ENCODE measurements at places on chromosomes 2 and 18.

DNA sequence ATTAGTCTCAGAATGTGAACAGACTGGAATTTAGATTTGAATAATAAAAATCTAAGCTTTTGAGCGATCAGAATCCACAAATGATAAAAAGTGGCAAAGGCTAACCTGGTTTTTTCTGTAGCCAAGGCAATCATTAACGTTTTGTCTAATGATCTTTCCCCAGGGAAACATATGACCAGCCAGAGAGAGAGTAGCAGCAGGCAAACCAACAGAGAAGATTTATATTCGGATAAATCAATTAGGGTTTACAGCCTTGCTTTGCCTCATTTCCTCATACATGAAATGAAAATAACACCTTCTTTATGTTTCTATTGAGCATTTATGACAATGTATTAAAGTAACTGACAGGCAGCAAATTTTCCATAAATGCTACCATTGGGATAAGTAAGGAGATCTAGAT, 14.5 kb downstream of the TIA1 start:
- DNase-seq, result no peak

DNA sequence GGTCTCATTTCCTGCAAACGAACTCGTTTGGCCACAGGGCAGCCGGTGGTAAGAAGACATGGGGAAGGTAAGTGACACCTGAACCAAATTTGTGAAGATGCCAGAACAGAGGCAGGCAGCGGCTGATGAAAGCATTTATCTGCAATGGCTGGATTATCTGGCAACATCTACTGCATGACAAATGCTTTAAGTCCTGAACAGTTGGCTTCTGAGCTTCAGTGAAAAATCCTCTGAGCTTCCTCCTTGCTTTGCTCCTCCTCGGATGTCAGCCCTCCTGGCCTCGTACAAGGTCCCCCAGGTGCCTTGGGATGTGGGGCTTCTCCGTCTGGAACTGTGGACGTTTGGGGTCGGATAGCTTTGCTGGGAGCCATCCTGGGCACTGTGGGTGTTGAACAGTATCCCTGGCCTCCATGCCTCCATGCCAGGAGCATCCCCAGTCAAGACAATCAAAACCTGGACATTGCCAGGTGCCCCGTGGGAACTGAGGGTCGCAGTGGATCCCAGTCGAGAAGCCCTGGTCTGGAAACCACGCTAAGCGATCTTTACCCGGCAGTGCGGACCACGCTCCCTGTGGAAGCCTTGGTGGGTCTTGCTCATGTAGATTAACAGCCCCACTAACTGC, 49.3 kb downstream of the KCNG2 start:
- no peak for DNase-seq

GRCh38 chr2:34105006-34105767, 506.1 kb upstream of the FAM98A start:
- peak; percentile 42 for DNase-seq

- DNase-seq, result no peak
Measured at GRCh38 chr2:217409949-217410680, 550.3 kb upstream of the TNP1 start.

DNA sequence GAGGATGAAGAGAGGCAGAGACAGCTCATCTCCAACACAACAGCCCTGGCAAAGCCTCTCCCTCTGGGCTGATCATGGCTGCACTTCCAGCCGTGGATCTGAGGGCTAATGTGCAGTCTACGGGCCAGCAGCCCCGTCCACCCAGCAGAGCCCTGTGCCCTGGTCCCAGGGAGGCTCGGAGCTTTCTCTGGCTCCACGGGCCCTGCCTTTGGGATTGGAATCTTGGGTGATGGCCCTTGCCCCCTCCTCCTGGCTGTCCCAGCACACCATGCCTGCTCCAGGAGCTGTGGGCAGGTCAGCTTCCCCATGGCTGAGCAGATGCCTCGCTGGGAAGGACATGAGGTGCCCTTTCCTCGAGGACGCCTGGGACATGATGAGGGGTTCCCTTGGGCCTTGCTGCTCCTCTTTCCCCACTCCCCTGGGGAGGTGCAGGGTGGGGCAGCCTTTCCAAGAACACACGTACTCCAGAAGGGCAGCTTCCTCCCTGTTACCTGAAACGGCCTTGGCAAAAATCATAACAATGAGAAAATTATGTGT, 66.9 kb downstream of the C18orf63 start:
- DNase-seq, result no peak

DNA sequence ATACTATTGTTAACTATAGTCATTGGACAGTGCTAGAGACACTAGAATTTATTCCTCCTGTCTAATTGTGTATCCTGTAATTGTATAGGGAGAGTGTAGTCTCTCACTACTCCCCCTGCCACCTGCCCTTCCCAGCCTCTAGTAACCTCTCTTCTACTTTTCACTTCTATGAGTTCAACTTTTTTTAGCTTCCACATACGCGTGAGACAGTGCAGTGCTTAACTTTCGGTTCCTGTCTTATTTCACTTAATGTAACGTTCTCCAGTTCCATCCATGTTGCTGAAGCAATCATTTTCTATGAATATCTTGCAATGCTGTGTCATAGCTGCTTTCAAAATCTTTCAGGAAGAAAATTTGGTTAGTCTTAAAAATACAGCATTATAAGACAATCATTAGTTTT, 22.8 kb upstream of the RUFY4 start:
- DNase-seq, result no peak

- peak; percentile 8 for DNase-seq
Measured at GRCh38 chr18:49685231-49685942, 123.5 kb downstream of the LIPG start.

DNA sequence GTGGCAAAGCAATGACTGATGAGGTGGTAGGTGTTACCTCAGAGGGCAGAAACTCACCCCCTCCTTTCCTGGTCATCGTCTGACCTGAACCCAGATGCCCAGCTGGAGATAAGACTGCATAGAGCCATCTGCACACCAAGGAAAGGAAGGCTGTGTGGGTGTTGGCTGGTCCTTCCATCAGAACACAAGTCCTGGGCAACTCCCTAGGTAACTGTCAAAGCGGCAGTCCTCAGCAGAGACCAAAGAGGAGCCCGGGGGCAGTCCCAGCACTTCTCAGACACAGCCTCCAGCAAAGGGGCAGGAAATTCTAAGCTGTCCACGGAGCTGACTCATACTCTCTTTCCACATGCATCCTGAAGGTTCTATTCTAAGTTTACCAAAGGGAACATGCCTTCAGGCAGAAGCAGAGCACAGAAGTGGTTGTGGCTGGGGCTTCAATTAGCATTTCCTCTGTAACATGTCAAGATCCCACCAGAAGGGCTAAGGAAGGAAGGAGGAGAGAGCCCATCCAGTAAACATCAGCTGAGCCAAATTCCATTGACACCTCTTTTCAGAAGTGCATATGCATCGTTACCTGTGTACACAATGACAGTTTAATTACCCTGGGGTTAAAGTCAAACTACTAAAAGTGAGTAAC, 54.7 kb downstream of the SPRED2 start:
- peak; percentile 94 for DNase-seq

GRCh38 chr2:14255135-14255820, 377.2 kb upstream of the LRATD1 start:
- no peak for DNase-seq

GRCh38 chr18:46723856-46724415, 32.9 kb downstream of the ST8SIA5 start:
- DNase-seq, result no peak

- no peak for DNase-seq
Measured at GRCh38 chr18:41058351-41059125, 896.5 kb upstream of the PIK3C3 start.

GRCh38 chr18:48105317-48105716, 174.9 kb upstream of the SMAD2 start:
- no peak for DNase-seq

DNA sequence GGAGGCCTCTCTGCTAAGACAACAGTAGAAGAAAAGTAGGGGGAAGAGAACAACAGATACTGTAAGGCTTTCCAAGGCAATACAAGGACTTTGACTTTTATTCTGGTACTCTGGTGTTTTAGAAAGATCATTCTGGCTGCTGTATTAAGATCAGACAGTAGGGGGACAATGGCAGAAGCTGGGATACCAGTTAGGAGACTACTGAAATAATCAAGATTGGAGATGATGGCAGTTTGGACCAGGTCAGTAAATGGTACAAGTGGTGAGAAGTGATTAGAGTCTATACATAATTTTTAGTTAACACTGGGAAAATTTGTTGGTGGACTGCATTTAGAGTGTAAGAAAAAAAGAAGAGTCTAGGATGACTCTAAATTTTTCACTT, 139.7 kb downstream of the ROCK1 start:
- no peak for DNase-seq

DNA sequence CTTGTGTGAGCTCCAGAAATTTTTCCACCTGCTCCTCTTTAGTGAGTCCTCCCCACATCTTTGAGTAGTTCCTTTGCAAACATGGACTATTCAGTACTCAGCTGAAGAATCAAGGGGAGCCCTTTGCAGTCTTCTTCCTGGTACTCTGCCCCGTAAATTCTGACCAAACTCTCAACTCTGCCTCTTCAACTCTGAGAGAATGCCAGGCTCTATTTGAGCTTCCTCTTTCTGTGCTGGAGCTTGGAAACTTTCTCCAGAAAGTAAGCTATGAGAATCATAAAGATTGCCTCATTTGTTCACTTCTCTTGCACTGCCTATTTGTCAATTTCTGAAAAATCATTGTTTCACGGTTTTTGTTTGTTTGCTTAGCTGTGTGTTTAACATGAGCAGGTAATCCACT, 7.4 kb upstream of the STAT4 start:
- DNase-seq, result no peak

DNA sequence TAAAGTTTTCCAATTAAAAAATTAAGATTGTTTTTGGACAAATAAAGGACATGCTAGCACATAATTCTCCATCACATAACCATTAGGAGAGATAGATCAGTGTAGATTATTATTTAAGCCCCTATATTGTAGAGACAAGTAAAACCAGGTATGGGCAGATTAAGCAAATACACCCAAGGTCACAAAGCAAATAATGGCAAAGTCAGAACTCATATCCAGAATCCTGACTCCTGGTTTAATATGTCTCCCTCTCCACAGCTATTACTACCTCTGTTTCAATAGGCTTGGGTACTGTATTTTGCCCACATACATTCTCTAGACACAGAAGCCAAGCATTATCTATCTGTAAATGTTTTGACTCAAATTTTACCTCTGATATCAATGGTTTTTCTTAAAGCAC, 282.3 kb downstream of the EPHA4 start:
- DNase-seq, result no peak

GRCh38 chr18:29041976-29042375, 865.0 kb upstream of the CDH2 start:
- DNase-seq, result no peak

DNA sequence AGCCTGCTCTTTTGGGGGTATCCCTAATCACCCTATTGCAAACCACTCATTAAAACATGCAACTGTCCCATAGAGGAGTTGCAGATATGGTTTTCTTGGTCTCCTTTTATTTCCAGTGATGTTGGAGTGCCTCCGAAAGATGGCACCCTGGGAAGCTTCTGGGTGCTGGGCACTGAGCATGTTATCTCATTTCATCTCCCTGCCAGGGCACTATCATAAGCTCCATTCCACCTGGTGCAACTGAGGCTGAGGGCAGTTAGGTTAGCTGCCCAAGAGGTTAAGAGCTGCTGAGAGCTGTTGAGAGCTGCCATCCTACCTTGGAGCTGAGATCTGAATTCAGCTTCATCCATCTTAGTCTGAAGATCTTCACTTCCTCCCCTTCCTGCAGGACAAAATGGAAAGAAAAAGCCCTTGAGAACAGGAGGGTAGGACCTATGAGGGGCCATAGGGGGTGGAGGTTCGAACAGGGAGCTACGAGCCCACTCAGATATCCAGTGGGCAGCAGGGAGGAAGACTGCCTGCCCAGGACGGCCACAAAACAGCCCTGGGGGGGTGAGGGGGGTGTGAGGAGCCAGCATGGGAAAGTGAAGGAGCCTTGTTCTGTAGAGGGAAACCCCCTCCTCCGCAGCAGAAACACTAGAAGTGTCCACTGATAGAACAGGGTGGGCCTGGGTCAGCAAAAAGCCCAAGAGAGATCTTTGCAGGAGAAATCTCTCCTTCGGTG, 202.5 kb downstream of the ZFP36L2 start:
- no peak for DNase-seq

GRCh38 chr2:102253140-102253752, 58.1 kb upstream of the IL1RL1 start:
- DNase-seq, result no peak

DNA sequence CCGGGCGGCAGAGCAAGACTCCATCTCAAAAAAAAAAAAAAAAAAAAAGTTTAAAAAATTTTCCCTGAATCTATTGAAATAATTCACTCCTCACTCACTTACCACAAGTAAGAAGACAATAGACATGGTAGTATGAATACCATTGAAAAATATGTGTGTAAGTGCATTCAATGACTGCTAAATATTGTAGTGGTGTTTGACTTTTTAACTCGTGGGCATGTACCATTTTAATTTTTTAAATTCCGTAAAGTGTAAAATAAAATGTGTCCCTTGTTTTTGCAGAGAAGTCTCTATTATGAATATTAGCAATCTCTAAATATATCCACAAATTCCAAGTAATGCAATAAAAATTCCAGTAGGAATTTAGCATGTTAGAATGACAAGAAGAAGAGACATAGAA, 134.1 kb downstream of the COPS8 start:
- no peak for DNase-seq

DNA sequence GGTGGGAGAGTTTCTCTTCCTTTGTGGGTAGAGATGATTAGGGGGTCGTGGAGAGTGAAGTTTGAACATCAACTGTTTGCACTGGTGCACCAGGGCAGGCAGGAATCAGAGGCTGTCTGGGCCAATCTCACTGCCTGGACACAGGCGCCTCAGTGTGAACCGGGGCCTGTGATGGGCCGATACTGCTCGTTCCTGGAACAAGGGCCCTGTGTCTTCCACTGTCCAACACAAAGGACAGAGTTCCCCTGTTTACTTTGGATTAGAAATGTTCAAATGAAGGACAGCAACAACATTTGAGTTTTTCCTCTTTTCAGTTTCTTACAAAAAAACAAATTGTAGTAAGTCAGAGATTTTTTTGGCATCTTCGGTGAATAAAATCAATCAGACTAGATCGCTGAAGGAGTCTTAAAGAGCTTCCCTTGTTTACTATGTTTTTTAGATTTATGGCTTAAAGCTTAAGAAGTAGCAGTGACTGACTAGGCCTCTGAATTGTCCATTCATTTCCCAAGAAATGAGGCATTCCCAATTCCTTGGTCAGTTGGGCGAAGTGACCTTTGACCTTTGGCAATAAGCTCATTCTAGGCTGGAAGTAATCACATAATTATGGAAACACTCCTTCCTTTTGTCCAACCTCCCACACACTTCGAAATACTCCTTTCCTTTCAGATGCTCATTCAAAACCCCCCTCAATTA, 11.6 kb upstream of the TGFA start:
- no peak for DNase-seq
